ENCODE measurements at places on chromosomes 2 and 18.

DNA sequence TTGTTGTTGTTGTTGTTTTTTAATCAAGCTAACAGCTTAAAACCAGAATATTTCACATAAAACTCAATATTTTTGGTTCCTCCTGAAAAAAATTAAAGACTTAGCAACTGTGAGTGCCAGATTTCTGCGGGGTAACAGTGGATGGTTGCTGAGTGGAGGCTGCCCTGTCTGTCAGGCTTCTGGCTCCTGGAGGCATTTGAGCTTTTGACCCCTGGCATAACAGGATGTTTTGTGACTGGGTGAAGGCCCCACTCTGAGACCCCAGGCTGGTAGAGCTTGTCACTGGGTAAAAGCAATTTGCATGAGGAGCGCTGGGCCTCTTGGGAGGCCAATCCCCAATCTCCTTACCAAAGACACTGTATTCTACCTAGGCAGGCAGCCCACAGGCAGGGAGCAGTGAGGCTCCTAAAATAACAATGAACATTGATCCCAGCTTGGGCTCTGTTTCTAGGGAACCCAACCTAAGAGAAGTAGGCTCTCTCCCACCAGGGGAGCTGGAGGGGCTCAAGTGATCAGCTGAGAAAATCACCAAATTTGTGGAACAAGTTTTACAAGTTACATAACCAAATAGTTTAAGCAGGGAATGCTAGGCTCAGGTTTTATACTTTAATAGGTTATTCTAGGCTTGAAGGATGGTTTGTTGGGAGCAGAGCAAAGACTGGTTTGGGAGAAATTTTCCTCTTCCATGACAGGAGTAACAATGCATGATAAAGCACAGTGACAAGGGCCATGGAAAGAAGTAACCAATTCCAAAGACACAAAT, 5.9 kb upstream of the SPRED2 start:
- no peak for DNase-seq

DNA sequence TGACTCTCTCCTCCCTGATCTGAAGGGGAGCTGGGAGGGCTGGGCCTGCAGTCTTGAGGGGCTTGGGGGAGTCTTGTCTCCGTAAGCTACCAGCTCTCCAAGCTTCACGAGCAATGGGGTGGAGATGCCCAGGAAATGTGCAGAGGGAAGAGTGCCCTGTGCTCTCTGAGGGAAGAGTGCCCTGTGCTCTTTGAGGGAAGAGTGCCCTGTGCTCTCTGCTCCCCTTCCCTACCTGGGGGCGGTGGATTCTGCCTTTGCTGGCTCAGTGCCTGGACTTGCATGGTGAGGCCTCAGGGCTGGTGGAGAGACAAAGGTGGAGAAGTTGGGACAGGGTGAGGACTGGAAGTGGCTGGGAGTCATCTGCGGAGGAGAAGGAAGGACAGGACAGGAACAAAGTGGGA, 72.7 kb downstream of the TWIST2 start:
- DNase-seq, result no peak

- DNase-seq, result no peak
Measured at GRCh38 chr2:172093416-172094293, 8.3 kb downstream of the DLX1 start.

DNA sequence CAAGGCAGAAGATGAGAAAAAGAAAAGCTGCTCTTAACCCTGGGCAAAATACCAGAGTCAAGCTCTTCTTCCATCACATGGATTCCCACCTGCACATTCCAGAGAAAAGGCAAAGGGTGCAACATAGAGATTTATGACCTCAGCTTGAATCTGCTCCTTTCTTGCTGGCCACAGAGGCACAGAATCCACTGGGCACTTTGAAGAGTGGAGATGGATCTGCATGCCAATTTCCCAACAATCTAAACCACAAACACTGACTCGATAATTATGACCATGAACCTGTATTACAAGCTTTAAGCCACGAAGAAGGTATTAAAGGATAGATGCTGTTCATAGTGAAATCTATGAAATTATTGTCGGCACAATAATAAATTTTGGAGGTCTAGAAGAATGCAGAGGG, 237.3 kb downstream of the PID1 start:
- no peak for DNase-seq

DNA sequence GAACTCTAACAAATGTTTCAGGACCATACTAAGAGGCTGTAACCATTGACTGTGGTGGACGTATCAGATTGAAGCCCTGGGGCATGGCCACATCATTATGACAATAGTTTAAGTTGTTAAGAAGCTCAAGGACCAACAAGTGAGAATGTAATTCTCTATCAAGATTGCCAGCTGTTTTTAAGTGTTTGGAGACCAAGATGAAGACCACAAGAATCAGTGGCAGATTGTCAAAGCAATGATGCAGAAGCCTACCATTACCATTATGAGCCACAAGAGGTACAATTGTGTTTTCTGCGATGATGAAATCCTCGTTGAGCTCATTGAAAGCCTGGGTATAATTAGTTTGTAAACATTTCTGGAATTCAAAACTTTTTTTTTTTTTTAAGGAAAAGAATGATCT, 261.1 kb upstream of the ZEB2 start:
- DNase-seq, result no peak

DNA sequence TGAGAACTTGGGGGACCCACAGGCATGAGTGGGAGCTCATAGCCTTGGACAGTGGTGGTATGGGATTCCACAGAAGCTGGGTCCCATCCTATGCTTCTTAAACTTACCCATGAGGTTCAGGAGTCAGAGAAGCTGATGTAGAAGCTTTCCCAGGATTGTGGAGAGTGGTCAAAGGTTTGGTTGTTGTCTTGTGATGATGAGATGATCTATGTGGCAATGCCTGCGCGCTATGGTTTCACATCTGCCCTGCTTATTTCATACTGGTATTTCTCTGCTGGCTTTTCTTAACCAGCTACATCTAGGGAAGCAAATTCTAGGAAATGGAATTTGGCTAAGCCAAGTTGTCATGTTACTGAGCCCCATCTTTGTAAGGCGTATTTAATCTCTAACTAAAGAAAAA, 168.6 kb downstream of the ZNF407 start:
- DNase-seq, result no peak

GRCh38 chr18:57624988-57625387, 3.4 kb upstream of the NARS1 start:
- DNase-seq, result no peak

DNA sequence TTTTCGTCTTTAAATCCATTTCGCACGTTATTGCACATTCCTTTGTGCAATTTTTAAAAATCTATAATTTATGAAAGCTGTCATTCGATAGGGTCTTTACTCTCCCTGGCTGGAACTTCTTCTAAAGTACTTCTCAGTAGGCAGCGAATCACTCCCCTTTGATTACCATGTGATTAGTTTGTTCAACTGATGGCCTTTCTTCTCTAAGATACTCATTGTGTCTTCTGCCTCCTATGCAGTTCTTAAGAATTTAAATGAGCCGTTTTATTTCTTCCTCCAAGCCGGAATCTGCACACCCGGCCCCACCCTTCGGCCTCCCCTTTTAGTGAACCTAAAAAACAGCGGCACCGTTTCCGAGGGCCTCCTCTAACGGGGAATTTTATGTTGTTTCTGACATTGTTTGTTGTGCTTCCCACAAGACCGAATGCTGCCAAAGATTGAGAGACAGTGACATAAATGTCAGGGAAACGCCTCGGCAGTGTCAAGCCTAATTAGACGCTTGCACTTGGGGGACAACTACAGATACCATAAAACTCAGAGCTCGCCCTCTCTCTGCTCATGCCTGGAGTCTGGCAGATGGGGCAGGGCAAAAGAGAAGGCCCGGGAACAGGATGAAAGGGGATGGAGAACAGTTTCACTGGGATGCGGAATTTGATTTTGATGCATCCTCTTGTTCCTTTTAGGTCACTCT, 255.3 kb downstream of the BCL11A start:
- no peak for DNase-seq

GRCh38 chr2:88058191-88058590, 2.6 kb upstream of the KRCC1 start:
- no peak for DNase-seq

DNA sequence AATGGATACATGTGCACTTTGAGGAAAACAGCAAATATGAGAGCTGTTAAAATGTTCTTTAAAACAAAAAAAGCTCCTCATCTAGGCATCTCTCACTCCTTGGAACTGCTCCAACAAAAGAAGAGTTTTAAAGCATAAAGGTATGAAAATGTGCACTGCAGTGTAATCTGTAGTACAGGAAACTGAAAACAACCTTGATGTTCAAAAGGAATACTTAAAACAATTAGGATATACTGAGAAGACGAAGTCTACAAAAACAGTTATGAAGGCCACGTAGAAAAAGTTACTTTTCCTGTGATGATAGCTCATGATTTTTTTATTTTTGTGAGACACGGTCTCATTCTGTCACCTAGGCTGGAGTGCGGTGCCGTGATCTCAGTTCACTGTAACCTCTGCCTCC, 2.1 kb upstream of the GPR75 start:
- no peak for DNase-seq

GRCh38 chr18:4842287-4842686, 354.8 kb downstream of the AKAIN1 start:
- DNase-seq, result no peak

DNA sequence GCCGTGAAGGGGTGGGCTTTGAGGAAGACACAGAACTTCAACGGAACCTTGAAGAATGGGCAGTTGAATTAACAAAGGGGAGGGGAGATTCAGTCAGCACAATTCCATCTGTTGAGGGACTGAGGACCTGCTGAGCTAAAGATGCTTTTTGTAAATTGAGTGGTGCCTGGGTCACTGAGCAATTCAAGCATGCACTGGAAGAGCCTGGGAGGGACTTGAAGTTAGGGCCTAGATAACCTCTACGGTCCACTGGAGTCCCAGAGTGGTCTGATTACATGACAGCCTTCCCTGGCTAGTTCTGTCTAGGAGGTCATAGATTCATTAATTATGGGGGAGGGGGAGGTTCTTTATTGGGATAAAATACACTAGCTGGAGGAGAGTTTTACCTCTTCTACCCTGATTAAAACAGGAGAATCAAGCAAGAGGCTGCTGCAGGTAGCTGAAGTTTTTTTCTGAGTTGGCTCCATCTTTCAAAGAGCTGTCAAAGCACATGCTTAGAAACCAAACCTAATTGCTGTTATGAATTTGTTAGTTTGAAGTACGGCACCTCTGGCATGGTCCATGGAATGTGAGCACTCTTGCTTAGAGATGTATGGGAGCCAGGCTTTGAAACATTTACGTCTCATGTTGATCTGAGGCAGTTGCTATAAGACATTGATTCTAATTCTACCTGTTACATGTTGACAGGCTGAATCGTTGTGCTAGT, 290.2 kb downstream of the PRKCE start:
- no peak for DNase-seq

DNA sequence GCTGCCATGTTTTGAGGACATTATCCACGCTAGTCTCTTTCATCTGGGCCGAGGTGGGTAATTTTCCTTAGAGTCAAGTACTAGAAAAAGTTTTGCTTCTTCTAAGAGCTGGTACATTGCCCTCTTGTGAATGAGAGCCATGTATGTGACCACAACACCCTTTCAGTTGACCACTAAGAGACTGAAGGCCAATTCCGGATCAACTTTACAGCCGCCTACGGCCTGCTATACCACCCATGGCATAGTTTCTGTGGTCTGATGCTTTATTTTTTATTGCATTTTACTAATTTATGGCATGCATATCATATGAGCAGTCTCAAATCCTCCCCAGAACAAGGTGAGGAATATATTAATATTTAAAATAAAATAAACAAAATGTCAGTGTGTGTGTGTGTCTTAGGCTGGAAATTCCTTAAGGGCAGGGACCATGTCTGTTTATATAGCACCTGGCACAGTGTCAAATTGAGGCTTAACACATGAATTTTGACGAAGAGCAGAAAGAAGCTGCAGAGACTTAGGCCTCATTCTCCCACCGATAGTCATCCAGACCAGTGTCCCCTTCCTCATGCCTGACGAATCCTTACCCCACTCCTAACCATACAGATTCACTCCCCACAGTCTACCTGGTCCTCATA, 35.4 kb downstream of the PSD4 start:
- no peak for DNase-seq

GRCh38 chr2:65415091-65415490, 17.3 kb downstream of the SPRED2 start:
- DNase-seq, result no peak

- DNase-seq, result no peak
Measured at GRCh38 chr2:232300894-232301387, 77.6 kb upstream of the ALPP start.

GRCh38 chr2:113965644-113966043, 75.8 kb downstream of the ACTR3 start:
- no peak for DNase-seq

DNA sequence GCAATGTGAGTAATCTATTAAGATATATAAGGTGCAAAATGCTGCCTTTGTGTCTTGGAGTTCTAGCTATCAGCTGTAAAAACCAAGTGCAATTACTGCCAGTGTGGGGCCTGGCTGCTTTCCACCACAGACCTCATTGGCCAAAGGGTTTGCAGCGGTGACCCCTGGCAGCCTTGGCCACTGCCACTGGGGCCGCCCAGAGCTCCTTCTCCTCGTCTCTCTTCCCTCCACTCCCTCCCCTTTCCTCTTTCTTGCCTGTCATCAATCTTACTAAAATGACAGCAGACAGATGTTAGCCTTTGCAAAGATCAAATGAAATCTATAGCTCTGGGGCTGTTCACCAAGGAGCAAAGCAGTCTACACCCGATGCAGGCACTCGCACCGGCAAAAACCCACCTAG, 986.3 kb downstream of the BCL11A start:
- DNase-seq, result no peak

- no peak for DNase-seq
Measured at GRCh38 chr18:44098551-44099098, 582.1 kb upstream of the SETBP1 start.

DNA sequence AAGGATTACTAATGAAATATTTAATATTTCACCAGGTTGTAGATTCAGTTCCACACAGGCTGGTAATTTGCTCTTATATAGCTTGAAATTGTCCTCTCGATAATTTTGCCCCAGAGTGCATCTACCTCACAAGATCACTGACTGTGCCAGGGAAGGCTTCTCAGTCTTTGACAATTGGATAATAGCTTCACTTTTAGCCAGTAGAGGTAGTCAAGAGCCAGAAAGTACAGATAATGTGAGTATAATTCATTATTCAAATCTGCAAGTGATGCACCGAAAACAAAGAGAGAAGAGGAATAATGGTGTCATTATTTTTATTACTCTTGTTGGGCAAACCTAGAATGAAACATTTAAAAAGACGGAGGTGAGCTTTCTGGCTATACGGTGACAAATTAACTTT, 292.8 kb downstream of the EN1 start:
- DNase-seq, result no peak

DNA sequence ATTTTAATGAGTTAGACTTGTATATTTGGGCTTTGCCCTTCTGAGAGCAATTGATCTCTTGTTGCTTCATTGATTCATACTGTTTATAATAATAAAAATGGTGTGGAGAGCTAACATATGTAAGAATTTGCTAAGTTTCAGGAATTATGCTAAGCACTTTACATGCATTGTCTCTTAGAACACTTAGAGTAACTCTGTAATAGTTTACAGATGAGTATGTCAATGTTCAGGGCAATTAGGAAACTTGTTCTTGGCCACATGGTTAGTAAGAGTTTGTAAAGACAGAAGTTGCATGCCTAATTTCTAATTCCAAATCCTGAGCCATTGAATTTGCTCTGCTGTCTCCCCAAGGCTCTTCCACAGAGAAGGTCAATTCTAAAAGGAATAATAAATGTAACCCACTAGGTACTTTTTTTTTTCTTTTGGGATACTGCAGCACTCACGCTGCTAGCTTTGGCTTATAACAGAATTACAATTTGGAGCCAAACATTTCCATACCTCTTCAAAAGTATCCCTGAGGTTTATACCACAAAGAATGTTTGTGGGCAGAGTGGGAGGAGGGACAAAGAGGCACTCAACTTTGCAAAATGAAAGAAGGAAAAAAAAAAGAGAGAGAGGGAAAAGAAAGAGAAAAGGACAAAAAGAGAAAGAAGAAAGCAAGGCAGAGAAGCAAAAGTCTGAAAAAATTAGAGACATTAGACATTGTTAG, 232.4 kb downstream of the CALCRL start:
- no peak for DNase-seq

Measured in stimulated activated CD8-positive, alpha-beta memory T cell treated with anti-CD3 and anti-CD28 coated beads, Interleukin-4, amount 100 ng/mL, for 4 hours (primary cell).